ENCODE measurements at places on chromosomes 2 and 18. TPM values are rescaled to one million over a fixed set of nuclear protein-coding genes. Genes with fewer than 3 reads are reported as not detected.

- H3K4me3 ChIP-seq: no peak overlapping the region
- H3K36me3 ChIP-seq: peaks cover 20% of the 10 kb centered on the region
- peaks cover 37% of the 10 kb centered on the region for H3K4me1 ChIP-seq
- H3K27ac ChIP-seq: peak overlapping the region; percentile 78
These were observed 29.4 kb upstream of the DYSF start for GRCh38 chr2:71423817-71424420.

GRCh38 chr18:23365602-23366001, 87.5 kb upstream of the RIOK3 start:
- H3K36me3 ChIP-seq: no peaks in the 10 kb centered on the region
- H3K4me3 ChIP-seq: no peak overlapping the region
- no peaks in the 10 kb centered on the region for H3K4me1 ChIP-seq
- no peaks in the 10 kb centered on the region for H3K27me3 ChIP-seq
- no peak for DNase-seq

- DNase-seq: peak; percentile 33
- H3K27ac ChIP-seq: no peak overlapping the region
- peaks cover 2% of the 10 kb centered on the region for H3K36me3 ChIP-seq
- no peaks in the 10 kb centered on the region for H3K27me3 ChIP-seq
- peaks cover 13% of the 10 kb centered on the region for H3K4me1 ChIP-seq
These were observed 30.8 kb downstream of the CCDC93 start for GRCh38 chr2:117983040-117983439.

- H3K36me3 ChIP-seq: no peaks in the 10 kb centered on the region
- H3K4me1 ChIP-seq: no peaks in the 10 kb centered on the region
- H3K4me3 ChIP-seq: no peak overlapping the region
- H3K27me3 ChIP-seq: peaks cover 7% of the 10 kb centered on the region
- DNase-seq: no peak
These were observed 58.3 kb downstream of the COL6A3 start for GRCh38 chr2:237355701-237356100.

Gene RASGRP3
- total RNA-seq: 42.1 TPM

Gene ZNF385B
- not detected for total RNA-seq

Gene DPYSL5
- total RNA-seq: not detected

Data from endothelial cell of umbilical vein (primary cell).